ENCODE measurements at places on chromosomes 16 and 17.

DNA sequence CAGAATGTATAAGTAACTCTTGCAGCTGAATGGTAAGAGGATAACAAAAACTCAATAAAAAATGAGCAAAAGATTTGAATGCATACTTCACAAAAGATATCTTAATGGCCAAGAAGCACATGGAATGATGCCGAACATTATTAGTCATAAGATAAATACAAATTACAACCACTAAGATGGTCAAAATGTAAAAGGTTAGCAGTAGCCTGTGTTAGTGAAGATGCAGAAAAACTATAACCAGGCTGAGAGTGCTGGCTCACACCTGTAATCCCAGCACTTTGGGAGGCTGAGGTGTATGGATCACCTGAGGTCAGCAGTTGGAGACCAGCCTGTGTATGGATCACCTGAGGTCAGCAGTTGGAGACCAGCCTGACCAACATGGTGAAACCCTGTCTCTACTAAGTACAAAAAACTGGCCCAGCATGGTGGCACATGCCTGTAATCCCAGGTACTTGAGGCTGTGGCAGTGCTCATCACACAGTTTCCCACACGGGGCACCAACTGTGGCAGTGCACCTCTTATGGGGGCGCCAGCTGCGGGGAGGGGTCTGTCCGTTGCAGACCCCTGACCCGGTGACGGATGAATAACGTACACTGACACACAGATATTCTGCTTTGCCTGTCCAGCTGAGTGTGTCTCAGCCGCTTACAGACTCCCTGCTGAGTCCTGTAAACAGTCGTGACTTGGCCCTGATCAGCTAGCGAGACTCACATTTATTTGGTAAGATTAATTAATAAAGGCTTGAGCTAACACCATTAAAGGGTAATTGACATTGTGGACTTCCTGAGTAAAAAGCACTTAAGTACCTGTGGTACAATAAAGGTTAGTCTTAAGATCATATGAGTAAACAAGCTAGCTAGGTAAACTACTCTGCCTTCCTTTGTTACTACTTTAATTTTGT, 45.7 kb upstream of the FAM20A start:
- no peak for DNase-seq

GRCh38 chr17:27323538-27324215, 29.8 kb downstream of the WSB1 start:
- no peak for DNase-seq

- no peak for DNase-seq
Measured at GRCh38 chr17:74862108-74862901, 2.6 kb upstream of the GRIN2C start.

- no peak for DNase-seq
Measured at GRCh38 chr17:34771891-34772290, 189.4 kb downstream of the CCT6B start.

GRCh38 chr16:898761-899682, 71.8 kb downstream of the LMF1 start:
- DNase-seq, result no peak

Measured in non-pigmented ciliary epithelial cell (primary cell).